Activated CD8-positive, alpha-beta T cell treated with anti-CD3 and anti-CD28 coated beads for 36 hours (primary cell): ENCODE measurements at places on chromosomes 3 and 15. TPM values are rescaled to one million over a fixed set of nuclear protein-coding genes. Genes with fewer than 3 reads are reported as not detected.

DNA sequence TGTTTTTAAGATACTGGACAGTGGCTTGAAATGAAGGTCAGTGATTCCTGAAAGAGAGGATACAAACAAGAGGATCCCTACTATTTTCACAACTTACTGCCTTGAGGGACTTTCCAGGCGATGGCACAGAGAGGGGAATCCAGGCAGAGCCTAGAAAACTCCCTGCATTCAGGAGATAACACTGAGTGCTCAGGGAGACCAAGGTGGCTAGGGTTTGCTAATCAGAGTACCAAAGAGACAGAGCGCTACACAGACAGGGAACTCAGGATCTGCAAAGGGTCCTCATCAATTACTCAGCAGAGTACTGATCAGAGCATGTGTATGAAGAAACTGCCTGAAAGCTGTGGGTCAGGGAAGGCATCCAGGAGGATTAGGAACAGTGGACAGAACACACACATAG is 11.7 kb upstream of the MRPS22 start:
- H3K36me3 ChIP-seq: no peaks in the 10 kb centered on the region
- peaks cover 27% of the 10 kb centered on the region for H3K27me3 ChIP-seq
- no peak overlapping the region for H3K4me3 ChIP-seq
- no peak overlapping the region for H3K27ac ChIP-seq

- H3K36me3 ChIP-seq: peaks cover 4% of the 10 kb centered on the region
- H3K4me3 ChIP-seq: no peak overlapping the region
- no peaks in the 10 kb centered on the region for H3K27me3 ChIP-seq
- DNase-seq: no peak
- H3K27ac ChIP-seq: no peak overlapping the region
- peaks cover 39% of the 10 kb centered on the region for H3K4me1 ChIP-seq
Observed at GRCh38 chr3:56838448-56838847, 36.7 kb upstream of the ARHGEF3 start.

- peaks cover 33% of the 10 kb centered on the region for H3K4me1 ChIP-seq
- DNase-seq: no peak
- no peak overlapping the region for H3K4me3 ChIP-seq
- peak overlapping the region; percentile 34 for H3K27ac ChIP-seq
- H3K27me3 ChIP-seq: no peaks in the 10 kb centered on the region
Observed at GRCh38 chr3:48950051-48950450, 31.4 kb downstream of the ARIH2 start.

DNA sequence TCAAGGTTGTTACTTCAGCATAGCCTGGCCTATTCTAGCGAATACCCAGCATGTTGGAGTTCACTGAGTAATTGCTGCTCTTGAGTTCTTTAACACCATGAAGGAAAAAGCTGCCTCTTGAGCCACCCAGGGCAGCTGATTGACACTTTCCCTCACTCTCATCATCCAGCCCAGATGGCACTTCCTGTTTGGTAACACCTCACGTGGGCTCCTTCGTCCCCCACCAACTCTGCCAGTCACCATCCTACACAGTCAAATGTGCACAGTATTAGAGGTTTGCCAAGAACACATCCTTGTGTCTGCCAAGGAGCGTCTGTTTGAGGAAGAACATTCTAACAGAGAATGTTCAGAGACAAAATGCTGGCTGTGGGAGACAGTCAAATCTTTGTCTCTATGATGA is 266.3 kb downstream of the RPLP1 start:
- peaks cover 4% of the 10 kb centered on the region for H3K36me3 ChIP-seq
- DNase-seq: peak; percentile 67

DNA sequence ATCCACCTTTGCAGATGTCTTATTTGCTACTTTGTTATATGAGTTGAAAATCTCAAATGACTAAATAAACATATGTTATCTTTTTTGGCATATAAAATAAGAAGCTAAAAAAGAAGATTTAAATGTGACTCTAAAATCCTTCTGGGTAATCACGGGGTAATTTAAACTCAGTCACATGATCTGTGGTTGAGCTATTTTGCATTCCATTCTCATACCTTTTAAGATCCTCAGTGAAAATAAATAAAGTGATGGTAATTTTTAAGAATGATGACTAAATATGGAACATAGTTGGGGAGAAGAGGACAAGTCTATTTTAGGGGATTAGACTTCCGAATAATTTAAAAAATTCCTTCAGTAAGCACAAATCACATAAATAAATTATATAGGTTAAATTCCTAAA is 1076.8 kb downstream of the TUSC7 start:
- H3K27me3 ChIP-seq: no peaks in the 10 kb centered on the region
- DNase-seq: no peak
- no peaks in the 10 kb centered on the region for H3K4me1 ChIP-seq
- no peaks in the 10 kb centered on the region for H3K36me3 ChIP-seq
- H3K27ac ChIP-seq: no peak overlapping the region

- H3K4me3 ChIP-seq: no peak overlapping the region
- no peak for DNase-seq
- H3K36me3 ChIP-seq: no peaks in the 10 kb centered on the region
- peaks cover 11% of the 10 kb centered on the region for H3K27me3 ChIP-seq
- H3K27ac ChIP-seq: no peak overlapping the region
- H3K4me1 ChIP-seq: no peaks in the 10 kb centered on the region
Observed at GRCh38 chr15:25972141-25972675, 109.1 kb upstream of the ATP10A start.

The VPS8 gene
- total RNA-seq: 30.2 TPM

The HYAL1 gene
- total RNA-seq: not detected

DNA sequence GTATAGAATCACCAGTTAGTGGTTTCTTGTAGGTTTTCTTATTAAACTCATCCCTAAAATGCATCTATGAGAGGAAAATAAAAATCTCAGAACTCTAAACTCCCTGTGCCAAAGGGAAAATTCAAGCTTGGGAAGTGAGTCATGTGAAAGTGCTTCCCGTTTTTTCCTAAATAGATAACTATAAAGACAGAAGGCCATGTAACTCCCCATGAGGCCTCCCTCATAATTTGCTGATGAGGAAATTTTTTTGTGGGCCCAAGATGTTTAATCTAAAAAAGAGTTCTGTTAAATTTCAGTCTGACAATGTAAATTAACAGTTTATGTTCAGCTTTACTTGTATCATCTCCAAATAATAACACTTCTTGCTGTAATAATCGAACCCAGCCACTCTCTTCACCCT is 1273.9 kb downstream of the OTOL1 start:
- no peaks in the 10 kb centered on the region for H3K4me1 ChIP-seq
- DNase-seq: no peak
- H3K27me3 ChIP-seq: no peaks in the 10 kb centered on the region
- H3K36me3 ChIP-seq: no peaks in the 10 kb centered on the region
- no peak overlapping the region for H3K4me3 ChIP-seq
- no peak overlapping the region for H3K27ac ChIP-seq

The SENP8 gene
- 2.8 TPM for total RNA-seq

The ARIH1 gene
- 170 TPM for total RNA-seq

The MYO5C gene
- 1.9 TPM for total RNA-seq

DNA sequence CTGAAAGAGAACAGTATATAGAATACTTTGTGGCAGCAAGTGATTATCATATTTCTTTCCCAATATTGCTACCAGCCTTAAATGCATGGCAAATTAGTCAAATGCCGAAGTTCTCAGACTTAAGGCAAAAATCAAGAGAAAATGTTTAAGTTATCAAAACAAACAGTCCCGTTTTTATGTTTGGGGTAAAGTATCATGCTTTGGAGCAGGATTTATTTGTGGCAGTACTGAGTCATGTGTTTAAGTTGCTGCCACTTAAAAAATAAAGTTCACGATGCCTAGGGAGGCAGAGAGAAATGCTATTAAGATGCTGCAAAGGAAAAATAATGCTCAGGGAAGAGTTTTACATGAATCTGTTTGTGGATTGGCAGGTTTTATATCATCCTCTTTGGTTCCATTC is 417.4 kb upstream of the MDFIC2 start:
- H3K4me1 ChIP-seq: no peaks in the 10 kb centered on the region
- H3K4me3 ChIP-seq: no peak overlapping the region
- H3K36me3 ChIP-seq: no peaks in the 10 kb centered on the region
- H3K27me3 ChIP-seq: peaks cover 13% of the 10 kb centered on the region
- H3K27ac ChIP-seq: no peak overlapping the region
